ENCODE measurements at places on chromosomes 16 and 17. TPM values are rescaled to one million over a fixed set of nuclear protein-coding genes. Genes with fewer than 3 reads are reported as not detected.

GAST gene
- not detected for total RNA-seq

MFAP4 gene
- total RNA-seq: not detected

- DNase-seq: no peak
These were observed 2.4 kb downstream of the EPN2 start for GRCh38 chr17:19239544-19239943.

DNA sequence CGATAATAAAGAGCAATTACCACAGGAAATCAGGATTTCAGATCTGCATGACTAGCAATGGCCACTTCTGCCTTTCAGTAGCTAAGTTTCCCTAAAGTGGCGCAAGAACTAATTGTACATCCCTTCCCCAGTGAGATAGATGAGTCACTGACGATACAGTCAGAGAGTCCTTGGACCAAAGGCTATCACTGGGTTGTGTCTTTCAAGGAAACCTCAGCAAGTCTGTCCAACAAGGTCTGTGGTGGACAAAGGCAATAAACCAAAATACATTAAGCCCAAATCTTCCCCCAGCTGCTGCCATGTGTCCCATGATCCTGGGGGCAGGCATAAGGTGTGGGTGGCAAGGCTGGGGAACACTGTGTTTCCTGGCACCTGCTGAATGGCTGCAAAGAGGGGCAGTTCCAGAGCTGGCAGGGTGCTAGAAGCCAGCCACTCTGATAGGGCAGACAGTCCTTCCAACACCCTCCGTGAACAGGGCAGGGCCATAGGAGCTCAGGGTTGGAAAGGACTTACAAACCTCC is 20.5 kb upstream of the MTMR4 start:
- DNase-seq: no peak

- no peak for DNase-seq
These were observed 9.5 kb upstream of the CCL17 start for GRCh38 chr16:57395026-57395425.

Data from CD8-positive, alpha-beta memory T cell (primary cell).